ENCODE measurements at places on chromosomes 6 and 20. TPM values are rescaled to one million over a fixed set of nuclear protein-coding genes. Genes with fewer than 3 reads are reported as not detected.

The CABLES2 gene
- total RNA-seq, result 17.5 TPM

The KCNK17 gene
- total RNA-seq, result not detected

The TMC2 gene
- total RNA-seq, result not detected

The BPI gene
- total RNA-seq, result not detected

The NOX3 gene
- total RNA-seq, result not detected

The SCUBE3 gene
- not detected for total RNA-seq

- peak; percentile 23 for DNase-seq
Observed at GRCh38 chr6:104623052-104623690, 236.5 kb downstream of the HACE1 start.

- no peak for DNase-seq
Observed at GRCh38 chr6:45326698-45327417, 1.3 kb upstream of the RUNX2 start.

DNA sequence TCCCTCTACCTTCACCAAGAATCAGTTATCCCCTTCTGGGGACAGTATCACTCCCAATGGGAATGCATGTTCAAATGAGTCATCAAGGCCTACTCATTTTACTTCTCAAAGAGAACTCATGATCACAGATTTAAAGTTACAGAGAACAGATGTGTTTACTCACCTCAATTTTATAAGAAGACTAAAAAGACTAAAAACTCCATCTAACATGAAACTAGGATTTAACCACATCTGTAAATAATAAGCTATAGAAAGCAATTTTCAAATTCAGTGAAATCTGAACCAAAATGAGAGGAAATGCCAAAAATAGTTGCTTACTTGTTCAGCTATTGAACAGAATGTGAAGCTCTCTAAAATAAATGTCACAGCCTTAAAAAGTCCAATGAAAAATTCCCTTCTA is 300.1 kb upstream of the KCNQ5 start:
- no peak for DNase-seq

GRCh38 chr6:24149296-24149695 is 23.3 kb downstream of the NRSN1 start:
- no peak for DNase-seq

- DNase-seq, result peak; percentile 45
Observed at GRCh38 chr20:1215386-1216170, 10.3 kb upstream of the RAD21L1 start.

- no peak for DNase-seq
Observed at GRCh38 chr6:78551361-78551760, 316.0 kb upstream of the IRAK1BP1 start.

DNA sequence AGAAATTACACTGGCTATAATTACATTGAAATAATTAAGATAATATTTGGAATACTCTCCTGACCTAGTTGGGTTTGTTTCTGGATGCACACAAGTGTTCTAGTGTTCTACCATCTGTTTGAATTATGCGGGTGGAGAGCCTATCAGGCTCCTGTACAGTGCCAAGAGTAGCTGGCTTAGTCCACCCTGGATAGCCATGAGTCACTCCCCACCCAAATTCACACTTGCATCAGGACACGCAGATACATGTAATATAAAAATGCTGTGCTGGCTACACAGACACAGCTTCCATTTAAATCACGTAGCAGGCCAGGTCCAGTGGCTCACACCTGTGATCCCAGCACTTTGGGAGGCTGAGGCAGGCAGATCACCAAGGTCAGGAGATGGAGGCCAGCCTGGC is 686.2 kb upstream of the SLC35B3 start:
- DNase-seq, result no peak

DNA sequence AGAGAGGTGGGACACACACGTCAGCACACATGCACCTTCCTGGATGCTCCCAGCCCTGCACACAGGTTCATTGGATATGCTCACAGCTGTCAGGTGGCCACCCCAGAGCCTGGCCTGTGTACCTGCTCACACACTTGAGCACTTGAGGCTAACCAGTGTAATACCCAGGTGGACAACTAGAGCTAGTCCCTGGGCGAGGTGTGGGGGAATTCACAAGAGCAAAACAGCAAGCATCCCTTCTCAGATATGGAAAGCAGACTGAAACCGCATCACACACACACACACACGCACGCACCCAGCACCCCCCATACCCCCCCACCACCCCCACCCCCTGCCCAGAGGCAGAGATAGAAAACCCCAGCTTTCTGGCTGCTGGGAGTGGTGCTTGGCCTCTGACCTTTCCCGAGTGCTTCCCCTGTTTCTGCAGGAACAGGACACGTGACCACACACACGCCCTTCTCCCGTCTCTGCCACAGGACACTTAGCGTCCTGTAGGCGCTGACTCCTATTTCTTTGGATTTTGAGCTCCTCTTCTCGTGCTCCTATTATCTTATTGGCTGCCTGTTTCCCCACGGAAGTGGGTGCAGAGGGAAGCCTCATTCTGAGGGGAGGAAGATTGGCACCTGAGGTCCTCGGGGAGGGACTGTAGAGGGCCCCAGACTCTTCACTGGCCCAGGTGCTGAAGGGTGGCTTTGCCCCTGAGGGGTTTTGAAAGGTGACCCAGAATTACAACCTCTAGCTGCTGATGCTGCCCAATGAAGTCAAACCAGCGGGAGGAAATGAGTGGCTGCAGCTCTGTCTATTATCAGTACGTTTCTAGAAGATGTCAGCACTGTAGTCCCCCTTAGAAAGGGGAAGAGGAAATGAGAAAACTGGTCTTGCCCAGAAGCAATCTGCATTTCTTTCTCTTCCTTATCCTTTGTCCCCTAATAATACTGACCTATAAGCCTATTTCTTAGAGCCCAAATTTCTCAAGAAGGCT is 65.8 kb downstream of the SYTL3 start:
- no peak for DNase-seq

DNA sequence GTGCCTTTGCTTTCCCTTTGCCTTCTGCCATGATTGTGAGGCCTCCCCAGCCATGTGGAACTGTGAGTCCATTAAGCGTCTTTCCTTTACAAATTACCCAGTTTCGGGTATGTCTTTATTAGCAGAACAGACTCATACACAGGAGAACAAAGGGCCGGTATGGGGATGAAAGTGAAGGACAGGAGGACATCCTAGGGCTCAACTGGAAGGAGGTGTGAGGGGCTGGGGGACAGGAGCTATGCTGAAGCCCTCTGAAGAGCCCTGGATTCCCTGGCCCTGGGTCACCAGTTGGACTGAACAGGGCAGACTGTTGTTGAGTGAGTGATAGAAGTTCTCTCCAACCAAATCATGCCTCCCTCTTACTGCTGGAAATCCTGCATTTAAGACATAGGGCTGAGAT is 105.8 kb downstream of the SCML4 start:
- no peak for DNase-seq

DNA sequence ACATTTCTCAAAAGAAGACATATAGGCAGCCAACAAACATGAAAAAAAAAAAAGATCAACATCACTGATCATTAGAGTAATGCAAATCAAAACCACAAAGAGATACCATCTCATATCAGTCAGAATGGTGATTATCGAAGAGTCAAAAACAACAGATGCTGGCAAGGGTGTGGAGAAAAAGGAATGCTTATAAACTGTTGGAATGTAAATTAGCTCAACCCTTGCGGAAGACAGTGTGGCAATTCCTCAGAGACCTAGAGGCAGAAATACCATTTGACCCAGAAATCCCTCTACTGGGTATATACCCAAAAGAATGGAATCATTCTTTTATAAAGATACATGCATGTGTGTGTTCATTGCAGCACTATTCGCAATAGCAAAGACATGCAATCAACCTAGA is 303.8 kb upstream of the THEMIS start:
- DNase-seq, result no peak

DNA sequence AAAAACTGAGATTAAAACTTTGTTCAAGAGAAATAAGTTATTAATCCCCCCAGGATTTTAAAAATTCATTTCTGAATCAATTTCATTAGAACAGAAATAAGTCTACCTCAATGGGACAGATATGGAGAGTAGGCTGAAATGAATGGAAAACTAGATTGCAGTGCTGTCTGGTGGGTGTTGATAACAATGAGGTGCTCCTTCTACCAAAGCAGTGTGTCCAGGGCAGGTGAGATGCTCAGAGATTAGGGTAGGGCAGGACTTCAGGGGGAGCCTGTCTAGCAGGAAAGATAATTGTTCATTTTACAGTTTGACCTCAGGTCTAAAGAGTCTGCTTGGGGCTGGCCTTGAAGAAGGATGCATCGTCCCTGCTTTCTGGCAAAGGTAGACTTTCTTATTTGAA is 38.0 kb upstream of the MYLIP start:
- DNase-seq, result no peak

- no peak for DNase-seq
Observed at GRCh38 chr20:37361336-37361735, 15.4 kb downstream of the SRC start.

DNA sequence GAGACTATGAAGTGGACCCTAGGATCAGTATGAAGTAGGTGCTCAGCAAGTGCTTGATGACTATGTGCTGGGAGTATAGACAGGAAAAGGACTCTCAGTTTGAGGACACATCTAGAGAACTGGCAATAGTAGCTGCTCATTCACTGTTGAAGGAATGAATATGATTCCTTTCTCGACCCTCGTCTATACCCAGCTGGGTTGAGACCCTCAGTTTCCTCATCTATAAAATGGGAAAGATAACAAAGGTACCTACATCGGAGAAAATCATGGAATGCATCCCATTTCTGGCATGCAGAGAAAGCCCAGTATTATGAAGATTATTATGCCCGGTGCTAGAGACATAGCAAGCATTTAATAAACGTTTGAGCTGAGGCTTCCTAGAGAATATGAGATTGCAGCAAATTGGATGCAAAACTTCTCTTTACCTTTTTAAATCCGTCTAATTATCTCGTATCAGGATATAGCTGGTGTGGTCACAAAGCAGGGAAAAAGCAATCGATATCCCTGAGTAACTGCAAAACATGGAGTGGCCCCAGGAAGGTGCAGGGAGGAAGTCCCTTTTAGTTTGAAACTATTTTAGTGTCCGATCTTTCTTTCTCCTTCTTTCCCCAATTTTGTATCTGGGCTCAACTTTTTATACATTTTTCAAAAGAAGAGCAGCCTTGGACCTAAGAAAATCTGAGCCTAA is 2.8 kb upstream of the PCK1 start:
- DNase-seq, result no peak
